ENCODE measurements at places on chromosomes 7 and 10. TPM values are rescaled to one million over a fixed set of nuclear protein-coding genes. Genes with fewer than 3 reads are reported as not detected.
A peak's percentile ranks its signal among the peaks of the same experiment; 100 is the strongest.

GRCh38 chr7:155802906-155803417 lies 9.3 kb downstream of the SHH start:
- no peak for DNase-seq

- peak; percentile 77 for DNase-seq
Observed at GRCh38 chr7:92833024-92833765, 3.2 kb downstream of the CDK6 start.

TAS2R41 gene
- not detected for total RNA-seq

NME8 gene
- not detected for total RNA-seq

- no peak for DNase-seq
Observed at GRCh38 chr7:129513546-129513945, 11.2 kb downstream of the SMKR1 start.
